IMR-90 (cell line): ENCODE measurements at places on chromosomes 1 and 21. TPM values are rescaled to one million over a fixed set of nuclear protein-coding genes. Genes with fewer than 3 reads are reported as not detected.

DNA sequence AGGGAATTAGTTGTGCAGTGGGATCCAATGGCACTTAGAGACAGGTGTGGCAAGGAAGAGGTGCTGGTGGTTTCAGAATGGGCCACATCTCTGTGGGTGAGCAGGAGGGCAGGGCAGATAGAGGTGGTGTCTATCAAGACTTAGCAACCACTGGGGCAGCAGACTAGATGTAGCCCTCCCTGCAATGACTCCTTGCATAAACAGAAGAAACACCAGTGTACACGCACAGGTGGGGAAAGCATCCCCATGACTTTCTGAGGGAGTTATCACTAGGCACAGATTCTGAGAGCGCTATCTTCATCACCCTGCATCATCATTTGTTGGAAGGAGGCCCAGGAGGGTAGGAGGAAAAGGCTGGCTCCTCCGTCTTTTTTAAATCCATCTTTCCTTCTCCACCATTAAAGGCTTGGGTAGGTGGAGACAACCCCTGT, 58.4 kb downstream of the PLXNA2 start:
- peak; percentile 57 for DNase-seq

Gene SPRR2A
- total RNA-seq: not detected in 2 replicates

Gene SPRR2E
- not detected in 2 replicates for total RNA-seq

DNA sequence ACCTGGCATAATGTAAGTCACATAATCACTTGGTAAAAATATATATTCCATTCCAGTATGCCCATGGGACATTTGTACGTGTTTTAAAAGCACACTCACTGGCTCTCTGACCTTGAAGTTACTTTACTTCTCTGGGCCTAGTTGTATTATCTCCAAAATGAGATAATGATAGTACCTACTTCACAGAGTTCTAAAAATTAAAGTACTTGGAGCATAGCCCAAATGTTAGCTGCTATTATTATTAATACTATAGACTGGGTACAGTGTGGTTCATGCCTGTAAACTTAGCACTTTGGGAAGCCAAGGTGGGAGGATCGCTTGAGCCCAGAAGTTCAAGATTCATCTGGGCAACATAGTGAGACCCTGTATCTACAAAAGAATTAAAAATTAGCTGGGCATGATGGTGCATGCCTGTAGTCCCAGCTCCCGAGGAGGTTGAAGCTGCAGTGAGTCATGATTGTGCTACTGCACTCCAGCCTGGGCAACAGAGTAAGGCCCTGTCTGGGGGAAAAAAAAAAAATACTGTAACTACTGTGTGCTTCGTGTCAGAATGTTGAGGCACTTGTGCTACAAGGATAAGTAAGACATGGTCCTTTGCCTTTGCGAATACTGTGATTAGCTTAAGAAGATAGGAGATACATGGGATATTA, 45.7 kb downstream of the TDRD5 start:
- no peak for DNase-seq

DNA sequence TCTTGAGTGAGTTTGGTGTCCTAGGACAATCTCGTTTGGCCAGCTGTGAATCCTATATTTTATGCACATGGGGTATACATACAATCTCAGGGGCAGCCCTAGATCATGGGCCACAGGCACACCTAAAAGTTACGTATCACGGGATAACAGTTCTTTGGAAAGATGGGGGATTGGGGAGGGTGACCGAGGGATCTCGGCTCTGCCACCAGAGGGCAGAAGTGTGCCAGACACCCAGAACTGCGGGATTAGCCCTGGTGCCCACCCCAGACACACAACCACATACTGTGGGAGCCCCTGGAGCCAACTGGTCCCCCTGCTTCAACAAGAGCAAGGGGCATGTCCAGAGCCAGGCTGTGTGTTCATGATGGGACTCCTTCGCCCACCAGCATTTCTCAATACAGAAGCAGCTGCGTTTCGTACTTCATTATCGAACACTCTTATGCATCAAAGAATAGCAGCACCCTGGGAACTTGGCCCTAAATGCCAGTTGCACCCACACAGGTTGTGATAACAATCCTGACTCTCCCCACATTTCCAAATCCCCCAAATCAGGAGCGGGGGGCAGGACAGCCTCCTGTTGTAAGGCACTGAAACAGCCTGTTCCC, 37.4 kb downstream of the TMCO4 start:
- DNase-seq: peak; percentile 23

DNA sequence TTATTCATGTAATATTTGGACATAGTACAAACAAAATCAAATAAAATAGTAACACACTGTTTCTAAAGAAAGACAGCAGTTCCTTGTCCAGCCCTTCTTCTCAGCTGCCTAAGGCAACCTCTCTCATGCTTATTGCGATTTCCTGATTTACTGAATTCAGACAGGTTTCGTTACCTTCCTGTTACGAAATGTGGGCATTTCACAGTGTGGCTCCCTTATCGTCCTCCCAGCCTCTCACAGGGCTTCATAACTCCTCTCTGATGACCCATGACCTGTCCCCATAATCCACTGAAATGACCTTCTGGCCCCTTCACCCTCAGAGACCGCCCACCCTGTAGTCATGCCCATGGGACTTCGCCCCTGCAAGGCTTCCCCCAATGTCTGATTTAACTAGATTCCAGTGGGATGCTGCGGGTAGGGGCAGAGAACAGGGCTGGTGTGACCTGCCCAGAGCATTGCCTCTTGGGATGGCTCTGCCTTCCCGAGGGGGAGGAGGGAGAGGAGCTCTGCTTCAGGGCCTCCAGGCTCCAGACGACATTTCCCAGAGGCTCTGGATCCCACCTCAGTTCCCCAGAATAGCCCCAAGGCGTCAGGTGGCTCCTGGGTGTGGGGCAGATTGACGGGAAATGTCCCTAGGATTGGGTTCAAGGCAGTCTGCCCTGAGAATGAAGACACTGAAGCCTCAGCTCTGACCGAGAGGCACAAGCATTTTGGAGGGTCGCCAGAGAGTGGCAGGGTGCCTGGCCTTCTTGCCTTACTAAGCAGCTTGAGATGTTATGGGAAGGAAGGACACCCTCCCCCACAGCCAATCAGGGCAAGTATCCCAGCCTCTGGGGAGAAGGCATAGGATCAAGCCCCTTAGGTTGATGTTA, 20.6 kb downstream of the PADI2 start:
- no peak for DNase-seq
